ENCODE measurements at places on chromosomes 7 and 10.

DNA sequence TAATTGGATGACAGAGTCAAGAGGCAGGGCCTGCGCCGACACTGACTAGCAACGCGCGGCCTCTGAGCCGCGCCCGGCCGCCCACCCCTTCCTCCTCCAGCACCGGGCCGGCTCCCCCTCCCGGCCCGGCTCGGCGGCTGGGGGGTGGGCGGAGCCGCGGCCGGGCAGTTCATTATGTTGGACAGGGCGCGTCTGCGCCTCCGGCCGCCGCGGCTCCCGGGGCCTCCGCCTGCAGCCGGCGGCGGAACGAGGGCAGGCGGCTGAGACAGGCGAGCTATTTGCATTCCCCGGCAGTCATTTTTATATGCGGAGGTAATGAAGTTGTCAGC, 106.7 kb downstream of the SNX10 start:
- DNase-seq = peak; percentile 45

DNA sequence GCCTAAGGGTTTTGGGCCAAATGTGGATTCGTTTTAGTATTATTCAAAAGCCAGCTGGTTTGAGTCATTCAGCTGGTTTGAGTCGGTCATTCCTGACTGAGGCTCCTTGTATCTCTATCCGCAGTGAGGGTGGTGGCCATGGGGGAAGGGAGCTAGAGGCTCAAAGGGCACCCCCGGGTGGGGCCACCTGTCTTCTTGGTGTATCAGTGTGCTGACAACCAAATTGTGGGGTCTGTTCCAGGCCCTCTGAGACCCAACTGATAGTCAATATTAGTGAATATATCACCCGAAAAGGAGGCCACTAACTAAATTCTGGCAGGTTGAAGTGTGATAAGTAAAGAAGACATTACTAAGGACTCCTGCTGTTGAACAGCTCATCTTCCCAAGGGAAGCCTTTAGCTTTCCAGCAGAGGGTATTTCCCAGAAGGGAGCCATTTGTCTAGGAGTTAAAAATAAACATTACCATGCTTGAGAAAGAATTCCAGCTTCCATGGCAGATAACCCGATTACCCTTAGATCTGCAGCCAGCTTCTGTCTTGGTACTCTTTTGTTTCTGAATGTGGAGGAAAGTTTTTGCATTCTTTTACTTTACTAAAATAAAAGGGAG, 29.9 kb upstream of the DDX50 start:
- no peak for DNase-seq

DNA sequence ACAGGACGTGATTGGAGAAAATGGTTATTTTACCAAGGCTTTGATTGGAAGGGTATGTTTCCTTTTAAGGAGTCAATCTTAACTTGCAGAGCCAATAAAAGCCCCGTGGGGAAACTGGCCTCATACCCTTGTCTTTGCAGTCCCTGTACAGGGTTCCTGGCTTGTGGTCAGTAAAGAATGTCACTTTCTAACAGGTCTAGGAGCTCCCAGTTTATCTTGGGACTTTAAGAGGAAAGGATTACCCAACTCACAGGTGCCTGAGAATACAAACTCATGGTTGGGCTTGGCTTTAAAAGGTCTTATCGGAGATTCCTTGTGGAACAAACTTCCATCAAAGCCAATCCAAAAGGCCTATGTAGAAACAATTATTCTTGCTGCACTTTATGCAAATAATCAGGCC, 221.8 kb downstream of the PHF14 start:
- DNase-seq = no peak

DNA sequence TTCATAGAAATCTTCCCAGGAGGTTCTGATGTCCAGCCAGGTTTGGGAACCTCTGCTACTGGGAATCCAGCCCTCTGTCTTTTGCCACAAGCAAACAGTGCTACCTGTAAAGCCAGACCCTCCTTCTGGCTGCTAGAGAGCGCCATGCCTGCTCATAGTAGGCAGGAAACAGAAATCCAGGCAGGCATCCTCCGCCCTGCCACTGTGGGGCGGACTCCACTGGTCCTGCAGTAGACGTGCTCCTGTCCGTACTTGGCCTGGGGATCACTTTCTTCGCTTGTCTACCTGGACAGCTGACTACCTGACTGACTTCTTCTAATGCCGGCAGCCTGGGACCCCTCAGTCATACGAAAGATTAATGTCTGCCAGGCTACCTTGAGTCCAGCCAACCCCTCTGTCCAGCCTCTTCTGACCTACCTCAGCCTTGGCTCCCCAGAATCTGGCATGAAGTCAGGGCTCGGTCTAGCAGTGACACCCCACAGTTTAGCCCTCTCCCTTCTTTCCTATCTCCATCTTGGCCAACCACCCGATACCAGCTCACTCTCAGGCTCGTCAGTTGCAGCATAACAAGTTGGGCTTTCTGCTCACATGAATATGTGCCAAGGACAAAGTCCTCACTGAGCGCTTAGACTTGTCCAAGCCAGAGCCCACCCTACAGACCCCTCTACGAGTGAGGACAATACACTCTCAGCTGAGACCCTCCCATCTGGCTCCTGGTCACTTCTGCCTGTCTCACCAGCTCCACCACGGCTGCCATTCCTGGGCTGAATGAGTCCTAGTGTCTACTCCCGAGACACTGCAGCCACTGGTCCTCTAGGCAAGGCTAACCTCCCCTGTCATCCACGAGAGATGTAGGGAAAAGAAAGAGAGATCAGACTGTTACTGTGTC, 43.9 kb upstream of the OPALIN start:
- DNase-seq = no peak

GRCh38 chr7:54839575-54840213, 80.7 kb upstream of the SEC61G start:
- no peak for DNase-seq

- no peak for DNase-seq
These were observed 837 bp upstream of the IGFBP3 start for GRCh38 chr7:45921699-45922519.

GRCh38 chr7:37709631-37710509, 26.3 kb downstream of the GPR141 start:
- DNase-seq = no peak

DNA sequence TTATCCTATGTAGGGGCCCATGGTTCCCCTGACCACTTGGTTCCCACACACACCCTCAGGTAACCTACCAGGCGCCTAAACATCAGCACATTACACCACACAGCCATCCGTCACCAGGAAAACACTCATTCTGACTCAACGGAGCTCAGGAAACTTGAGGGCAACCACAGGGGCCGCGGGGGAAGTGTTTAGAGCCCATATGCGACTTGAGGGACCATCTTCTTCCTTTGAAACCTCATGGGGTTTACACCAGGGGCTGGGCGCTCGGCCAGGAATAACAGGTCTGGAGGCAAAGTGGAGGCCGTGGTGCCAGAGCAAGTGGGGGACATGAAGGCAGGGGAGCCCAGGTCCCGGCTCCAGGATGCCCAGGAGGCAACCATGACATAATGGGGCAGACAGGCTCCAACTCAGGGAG, 1.5 kb downstream of the STX1A start:
- DNase-seq = no peak

GRCh38 chr10:86363184-86363832, 3.3 kb downstream of the GRID1 start:
- peak; percentile 16 for DNase-seq

- DNase-seq = no peak
These were observed 678 bp downstream of the SH2B2 start for GRCh38 chr7:102287111-102287980.

DNA sequence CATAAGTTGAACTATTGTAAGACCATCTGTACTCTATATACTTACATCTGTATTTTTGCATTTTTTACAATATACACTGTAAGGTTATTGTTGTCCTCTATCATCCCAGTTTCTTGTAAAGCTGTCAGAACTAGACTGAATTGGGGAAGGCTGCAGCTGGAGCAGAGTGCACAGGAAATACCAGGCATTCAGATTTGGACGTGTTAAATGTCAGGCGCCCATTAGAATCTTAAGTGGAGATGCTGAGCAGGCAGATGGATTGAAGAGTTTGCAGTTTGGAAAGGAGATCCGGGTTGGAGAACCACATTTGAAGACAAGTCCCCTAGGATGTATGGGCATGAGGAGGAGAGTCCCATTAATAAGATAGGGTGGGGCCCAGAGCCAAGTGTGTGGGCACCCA, 40.4 kb downstream of the MTURN start:
- peak; percentile 31 for DNase-seq

GRCh38 chr7:36025190-36025589, 127.9 kb upstream of the EEPD1 start:
- no peak for DNase-seq

GRCh38 chr7:143271240-143271639, 8.0 kb downstream of the GSTK1 start:
- DNase-seq = no peak

DNA sequence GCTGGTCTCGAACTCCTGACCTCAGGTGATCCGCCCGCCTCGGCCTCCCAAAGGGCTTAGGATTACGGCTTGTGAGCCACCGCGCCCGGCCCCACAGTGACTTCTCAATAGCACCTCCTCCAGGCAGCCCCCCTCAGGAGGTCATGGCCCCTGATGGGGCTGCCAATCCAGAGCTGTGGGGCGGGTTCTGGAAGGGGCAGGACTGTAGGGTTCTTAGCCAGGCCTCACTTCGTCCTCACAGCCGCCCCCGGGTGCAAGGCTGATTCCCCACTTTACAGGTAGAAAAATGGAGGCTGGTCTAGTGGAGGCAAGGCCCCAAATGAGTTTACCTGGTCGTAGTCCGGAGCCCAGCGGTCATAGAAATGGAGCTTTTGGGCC, 638 bp downstream of the METTL27 start:
- no peak for DNase-seq

- DNase-seq = no peak
These were observed 3.7 kb downstream of the SAMD8 start for GRCh38 chr10:75115137-75115536.

- no peak for DNase-seq
These were observed 13.7 kb downstream of the CDHR1 start for GRCh38 chr10:84208023-84208422.

- peak; percentile 13 for DNase-seq
These were observed 577 bp upstream of the DDX21 start for GRCh38 chr10:68955355-68955831.

- no peak for DNase-seq
These were observed 42.9 kb upstream of the TCERG1L start for GRCh38 chr10:131354380-131354779.

DNA sequence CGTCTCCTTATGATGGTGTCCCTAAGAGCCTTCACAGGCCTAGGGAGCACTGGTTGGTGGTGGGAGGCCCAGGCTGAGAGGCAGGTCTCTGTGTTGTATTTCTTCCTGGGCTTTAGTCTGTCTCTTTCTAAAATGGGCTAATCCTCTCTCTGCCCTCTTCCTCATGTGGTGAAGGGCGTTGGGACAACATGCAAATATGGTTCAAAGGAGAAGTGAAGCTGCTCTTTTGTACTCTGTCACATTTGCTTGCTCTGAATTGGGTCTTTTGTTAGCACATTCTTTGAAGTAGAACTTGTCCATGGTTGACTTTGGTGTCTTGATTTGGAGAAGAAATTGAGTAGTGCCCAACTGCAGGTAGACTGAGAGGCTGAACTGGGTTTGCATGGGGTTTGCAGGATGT, 814 bp downstream of the HK1 start:
- DNase-seq = no peak

GRCh38 chr7:127359011-127359410, 33.5 kb downstream of the ZNF800 start:
- DNase-seq = no peak

DNA sequence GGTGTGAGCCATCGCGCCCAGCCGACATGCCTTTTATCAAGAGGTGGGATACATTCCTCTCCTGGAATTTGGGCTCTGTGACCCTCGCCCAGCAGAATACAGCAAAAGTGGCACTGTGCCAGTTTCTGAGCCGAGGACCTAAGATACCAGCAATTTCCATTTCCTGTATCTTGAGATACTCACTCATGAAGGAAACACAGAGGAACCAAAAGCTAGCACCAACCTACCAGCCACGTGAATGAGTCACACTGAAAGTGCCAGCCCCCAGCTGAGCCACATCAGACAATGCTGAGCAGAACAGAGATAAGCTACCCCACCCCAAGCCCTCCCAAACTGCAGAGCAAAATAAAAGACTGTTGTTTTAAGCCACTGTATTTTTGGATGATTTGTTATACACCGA, 56.3 kb downstream of the CACUL1 start:
- no peak for DNase-seq

GRCh38 chr10:110636932-110637557, 7.1 kb upstream of the RBM20 start:
- no peak for DNase-seq

DNA sequence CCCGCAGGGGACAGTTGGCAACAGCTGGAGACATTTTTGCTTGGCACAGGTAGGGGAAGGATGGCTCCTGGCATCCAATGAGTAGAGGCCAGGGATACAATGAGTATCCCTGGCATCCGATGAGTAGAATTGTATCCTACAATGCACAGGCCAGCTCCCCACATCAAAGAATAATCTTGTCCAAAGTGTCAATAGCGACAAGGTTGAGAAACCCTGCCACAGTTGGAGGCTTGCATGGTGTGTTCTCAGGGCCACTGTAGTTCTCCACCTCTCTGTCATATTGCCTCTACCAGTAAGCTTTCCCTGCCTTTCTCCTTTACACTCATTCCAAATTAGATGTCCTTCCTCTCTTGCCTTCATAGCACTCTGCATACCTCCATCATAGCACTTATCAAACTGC, 60.7 kb downstream of the ZNF92 start:
- no peak for DNase-seq

- no peak for DNase-seq
These were observed 20.1 kb upstream of the DDIT4 start for GRCh38 chr10:72253578-72253977.

GRCh38 chr7:33050535-33051318, 11.8 kb downstream of the NT5C3A start:
- peak; percentile 35 for DNase-seq

DNA sequence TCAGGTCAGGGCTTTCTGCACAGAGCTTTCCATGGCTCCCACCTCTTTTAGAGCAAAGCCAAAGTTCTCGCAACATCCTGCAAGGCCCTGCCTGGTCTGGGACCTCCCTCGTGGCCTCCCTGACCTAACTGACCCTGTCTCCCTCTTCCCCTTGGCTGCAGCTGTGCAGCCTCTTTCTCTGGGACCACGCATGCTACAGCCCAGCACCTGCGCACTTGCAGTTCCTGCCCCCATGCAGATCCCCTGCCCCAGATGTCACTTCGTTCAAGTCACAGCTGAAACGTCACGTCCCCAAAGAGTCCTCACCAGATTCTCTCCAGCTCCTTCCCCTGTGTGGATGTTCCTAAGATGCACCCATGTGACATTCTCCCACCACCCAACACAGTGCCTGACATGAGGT, 61.2 kb upstream of the ZNF716 start:
- DNase-seq = no peak

GRCh38 chr7:26090927-26091519, 61.0 kb upstream of the NFE2L3 start:
- DNase-seq = no peak

GRCh38 chr10:78316451-78316931, 282.8 kb downstream of the RPS24 start:
- no peak for DNase-seq

GRCh38 chr10:4107285-4107851, 322.4 kb upstream of the KLF6 start:
- no peak for DNase-seq

- peak; percentile 48 for DNase-seq
These were observed 20.3 kb upstream of the SFRP5 start for GRCh38 chr10:97791824-97792721.

GRCh38 chr7:85520175-85520574, 333.3 kb upstream of the SEMA3D start:
- no peak for DNase-seq

- DNase-seq = no peak
These were observed 191.1 kb upstream of the ADO start for GRCh38 chr10:62613424-62613823.
